T-helper 2 cell (primary cell): ENCODE measurements at places on chromosomes 4 and X.

DNA sequence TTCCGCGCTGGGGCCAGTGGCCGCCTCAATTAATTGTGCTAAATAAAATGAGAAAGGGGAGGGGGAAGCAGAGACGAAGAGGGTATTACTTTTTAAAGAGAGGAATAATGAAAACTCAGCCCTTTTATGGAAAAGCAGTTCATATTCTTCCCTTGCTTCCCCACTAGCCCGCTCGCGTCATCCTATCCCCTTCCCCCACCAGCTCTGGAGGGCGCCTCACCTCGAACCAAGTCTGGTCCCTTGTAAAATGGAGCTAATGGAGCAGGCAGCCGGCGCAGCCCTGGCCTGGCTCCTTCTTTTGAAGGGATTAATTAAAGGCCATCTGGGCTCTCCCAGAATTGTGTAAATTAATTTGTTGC lies 511 bp upstream of the NKX6-1 start:
- no peak for DNase-seq

DNA sequence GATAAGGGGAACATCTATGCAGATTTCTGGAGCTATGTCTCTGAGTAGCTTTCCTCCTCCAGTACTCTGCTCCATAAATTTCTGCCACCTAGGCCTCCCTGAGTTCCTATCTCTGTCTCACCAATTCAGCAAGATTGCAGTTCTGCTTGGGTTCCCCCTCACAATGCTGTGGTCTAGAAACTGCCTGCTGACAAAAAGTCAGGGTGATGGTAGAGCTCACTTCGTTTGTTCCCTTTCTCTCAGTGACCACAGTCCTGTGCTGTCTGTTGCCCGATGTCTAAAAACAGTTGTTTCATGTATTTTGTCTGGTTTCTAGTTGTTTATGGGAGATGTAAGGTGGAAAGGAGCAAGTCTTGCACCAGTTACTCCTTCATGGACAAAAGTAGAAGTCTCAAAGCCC lies 41.1 kb downstream of the AMMECR1 start:
- DNase-seq, result no peak

DNA sequence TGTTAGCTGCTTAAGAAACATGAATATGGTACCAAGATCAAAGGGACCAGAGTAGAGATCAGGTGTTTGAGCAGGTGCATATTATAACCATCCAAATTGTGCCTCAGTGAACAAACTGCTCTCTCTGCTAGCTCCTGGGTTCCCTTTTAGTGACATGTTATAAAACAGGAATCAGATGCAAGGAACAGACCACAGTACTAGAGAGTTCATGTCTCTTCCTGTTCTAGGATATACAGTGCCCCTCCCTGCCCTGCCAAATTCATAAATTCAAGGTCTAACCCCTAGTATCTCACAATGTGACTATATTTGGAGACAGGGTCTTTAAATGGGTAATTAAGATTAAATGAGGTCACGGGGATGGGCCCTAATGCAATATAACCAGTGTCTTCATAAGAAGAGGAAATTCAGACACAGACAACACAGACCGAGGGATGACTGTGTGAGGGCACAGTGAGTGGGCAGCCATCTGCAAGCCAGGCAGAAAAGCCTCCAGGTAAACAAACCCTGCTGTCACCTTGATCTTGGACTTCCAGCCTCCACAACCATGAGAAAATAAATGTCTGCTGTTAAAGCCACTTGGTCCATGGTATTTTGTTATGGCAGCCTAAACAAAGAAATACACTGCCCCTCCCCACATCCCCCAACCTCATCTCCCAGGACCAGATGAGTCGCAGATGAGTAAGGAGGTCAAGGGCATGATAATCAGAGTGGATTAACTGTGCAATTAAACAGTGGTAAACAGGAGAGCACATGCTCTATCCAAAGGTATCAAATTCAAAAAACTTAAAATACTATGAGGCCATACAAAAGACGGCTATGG lies 82.5 kb downstream of the RBM47 start:
- DNase-seq, result no peak

GRCh38 chr4:139528377-139529005 lies 27.5 kb downstream of the SETD7 start:
- peak; percentile 63 for DNase-seq

GRCh38 chr4:168527560-168527959 lies 30.7 kb downstream of the PALLD start:
- no peak for DNase-seq
